ENCODE measurements at places on chromosomes 6 and 20. TPM values are rescaled to one million over a fixed set of nuclear protein-coding genes. Genes with fewer than 3 reads are reported as not detected.

The ENPP1 gene
- 2.4 TPM for total RNA-seq

The HSPA12B gene
- 0.44 TPM for total RNA-seq

The OXT gene
- not detected for total RNA-seq

DNA sequence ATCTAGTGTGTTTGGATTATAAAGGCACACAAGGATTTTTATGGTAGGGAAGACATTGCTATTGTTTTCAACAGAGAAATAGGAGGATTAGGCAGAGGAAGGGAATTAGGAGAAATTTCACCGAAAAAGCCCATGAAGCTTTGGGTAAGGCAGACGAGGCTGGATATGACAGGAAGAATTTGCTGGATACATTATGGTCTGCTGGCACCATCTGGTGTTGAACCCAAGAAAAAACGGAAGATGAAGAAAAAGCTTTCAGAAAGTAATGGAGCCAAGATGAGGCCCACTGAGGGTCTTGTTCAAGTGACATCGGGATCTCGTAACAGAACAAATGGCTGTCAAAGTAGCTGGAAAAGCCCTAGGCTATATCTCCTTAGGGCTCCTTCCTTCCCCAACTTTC is 56.5 kb downstream of the OR2J2 start:
- DNase-seq: no peak

DNA sequence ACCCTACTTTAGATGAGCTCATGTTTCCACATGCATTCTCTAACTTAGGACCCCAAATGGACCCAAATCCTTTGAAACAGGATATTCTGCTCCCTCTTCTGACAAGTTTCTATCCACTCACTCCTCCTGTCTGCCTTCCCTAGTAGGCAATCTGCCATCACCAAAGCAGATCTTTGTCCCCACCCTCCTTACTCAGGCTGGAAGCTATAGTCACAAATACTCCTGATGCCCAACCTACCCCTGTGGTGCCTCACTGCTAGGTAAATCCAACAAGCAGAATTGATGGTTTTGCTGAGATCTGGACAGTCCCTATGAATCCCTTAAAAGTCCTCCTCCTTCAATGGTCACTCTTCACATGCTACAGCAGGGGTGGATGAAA is 21.7 kb downstream of the ELOVL5 start:
- no peak for DNase-seq

DNA sequence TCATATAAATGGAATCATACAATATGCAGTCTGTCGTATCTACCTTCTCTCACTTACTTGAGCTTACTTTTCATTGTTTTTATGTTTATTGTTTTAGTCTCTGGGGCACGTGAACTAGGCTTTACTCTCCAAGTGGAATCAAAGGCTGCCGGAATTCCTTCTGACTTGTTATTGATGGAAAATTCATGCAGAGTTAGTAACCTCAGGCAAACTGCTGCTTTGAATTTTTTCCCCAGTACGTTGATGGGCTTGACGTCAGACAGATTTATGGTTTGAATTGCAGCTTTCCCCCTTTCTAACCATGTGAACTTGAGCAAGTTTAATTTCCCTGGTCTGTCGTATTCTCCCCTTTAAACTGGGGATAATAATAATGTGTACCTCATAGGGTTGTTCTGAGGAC is 68.6 kb downstream of the ZDHHC14 start:
- no peak for DNase-seq

Measured in glutamatergic neuron (in vitro differentiated cells).